ENCODE measurements at places on chromosomes 7 and 10.

- no peak for DNase-seq
Measured at GRCh38 chr7:158487631-158488151, 99.9 kb downstream of the PTPRN2 start.

- DNase-seq, result no peak
Measured at GRCh38 chr10:1629326-1630198, 107.8 kb downstream of the ADARB2 start.

- DNase-seq, result peak; percentile 68
Measured at GRCh38 chr7:44489955-44490350, 505 bp downstream of the NUDCD3 start.

DNA sequence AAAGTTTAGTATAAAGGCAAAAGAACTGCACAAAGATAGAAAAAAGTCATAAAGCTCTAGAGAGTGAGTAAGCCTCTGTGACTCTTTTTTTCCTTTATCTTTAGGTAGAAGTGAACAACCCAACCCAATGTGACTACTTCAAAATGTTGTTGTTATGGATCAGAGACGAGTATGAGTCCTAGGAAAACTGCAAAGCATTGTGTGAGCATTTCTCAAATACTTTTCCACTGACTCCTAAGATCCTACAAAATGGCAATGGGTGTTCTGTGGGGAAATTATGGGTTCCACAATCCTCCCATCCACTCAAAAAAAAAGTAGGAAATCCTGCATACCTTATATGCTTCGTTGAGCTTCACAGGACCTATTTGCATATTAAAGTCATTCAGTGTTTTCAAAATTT lies 177.1 kb downstream of the DGKI start:
- no peak for DNase-seq

GRCh38 chr10:113496111-113497109 lies 56.4 kb upstream of the HABP2 start:
- DNase-seq, result peak; percentile 4

DNA sequence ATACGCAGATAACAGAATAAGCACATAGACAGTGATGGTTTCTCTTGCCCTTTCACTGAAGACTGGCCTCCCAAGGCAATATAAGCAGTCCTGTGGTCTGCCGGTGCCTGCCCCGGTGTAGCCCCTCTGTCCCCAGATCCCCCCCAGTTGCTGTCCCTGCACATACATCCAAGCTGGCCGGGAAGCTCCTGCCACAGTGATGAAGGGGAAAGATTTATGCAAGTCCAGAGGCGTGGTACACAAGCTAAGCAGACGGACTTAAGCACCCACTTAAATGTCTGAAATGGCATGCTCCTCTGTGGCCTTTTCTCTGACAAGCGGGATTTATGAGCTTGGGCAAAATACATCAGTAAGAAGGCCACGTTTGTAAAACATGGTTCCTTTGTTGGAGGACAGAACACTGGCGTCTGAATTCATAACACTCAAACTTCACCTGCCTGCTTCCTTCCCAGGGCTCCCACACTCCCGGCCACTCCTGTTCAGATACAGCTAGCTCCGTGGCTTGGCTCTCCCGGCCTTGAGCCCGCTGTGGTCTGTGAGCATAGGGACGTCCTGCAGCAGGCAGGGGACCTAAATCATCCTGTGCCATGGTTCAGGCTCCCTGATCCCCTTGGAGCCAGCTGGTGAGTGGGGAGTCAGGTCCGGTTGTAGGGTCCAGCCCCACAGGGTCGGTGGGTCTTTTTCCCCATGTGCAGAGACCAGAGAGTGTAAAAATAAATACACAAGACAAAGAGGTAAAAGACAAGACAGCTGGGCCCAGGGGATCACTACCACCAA lies 61.7 kb upstream of the PPP2R2D start:
- DNase-seq, result no peak

- no peak for DNase-seq
Measured at GRCh38 chr7:14747701-14748100, 154.8 kb downstream of the DGKB start.

GRCh38 chr10:11194859-11195586 lies 177.4 kb downstream of the CELF2 start:
- no peak for DNase-seq

- DNase-seq, result no peak
Measured at GRCh38 chr10:24209432-24209771, 464 bp downstream of the KIAA1217 start.

DNA sequence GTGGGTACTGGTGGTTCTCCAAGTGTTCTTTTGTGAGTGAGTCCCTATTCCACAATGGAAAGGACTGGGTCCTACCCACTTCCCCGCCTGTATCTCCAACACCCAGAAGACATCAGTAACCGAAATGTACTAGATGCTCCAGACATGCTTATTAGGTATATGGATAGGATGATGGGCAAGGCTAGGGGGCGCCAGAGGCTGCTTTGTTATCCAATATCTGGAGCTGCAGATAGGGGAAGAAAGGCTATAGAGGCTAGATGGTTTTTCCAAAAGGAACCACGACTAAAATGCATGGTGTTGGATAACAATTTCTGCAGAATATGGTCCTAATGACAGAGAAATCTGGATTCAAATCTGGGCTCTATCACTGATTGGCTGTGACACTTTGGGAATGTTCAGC lies 56.2 kb upstream of the TM9SF3 start:
- DNase-seq, result peak; percentile 90

GRCh38 chr7:139118234-139118804 lies 8.8 kb upstream of the ZC3HAV1 start:
- peak; percentile 73 for DNase-seq

- no peak for DNase-seq
Measured at GRCh38 chr7:26332698-26333097, 41.0 kb downstream of the SNX10 start.

DNA sequence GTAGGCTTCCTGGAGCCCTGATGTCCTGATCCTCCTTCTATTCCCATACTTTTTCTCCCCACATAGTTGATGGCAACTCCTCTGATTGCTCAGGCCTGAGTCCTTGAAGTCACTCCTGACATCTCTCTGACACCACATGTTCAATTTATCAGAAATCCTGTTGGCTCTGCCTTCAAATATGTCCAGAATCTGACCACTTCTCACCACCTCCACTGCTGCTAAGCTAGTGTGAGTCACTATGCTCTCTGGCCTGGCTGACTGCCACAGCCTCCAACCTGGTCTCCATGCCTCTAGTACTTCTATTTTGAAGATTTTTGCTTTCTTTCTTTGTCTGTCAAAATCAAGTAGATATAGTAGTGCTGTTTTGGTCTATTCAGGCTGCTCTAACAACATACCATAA lies 53.0 kb downstream of the TMEM229A start:
- DNase-seq, result no peak

- no peak for DNase-seq
Measured at GRCh38 chr7:106010331-106010730, 47.3 kb downstream of the CDHR3 start.

Measured in NB4 (cell line).